Amniotic epithelial cell (primary cell): ENCODE measurements at places on chromosomes 16 and 17.

GRCh38 chr17:18101828-18102227, 6.7 kb upstream of the MYO15A start:
- no peak for DNase-seq

- no peak for DNase-seq
Measured at GRCh38 chr17:65050438-65050837, 6.1 kb downstream of the GNA13 start.

DNA sequence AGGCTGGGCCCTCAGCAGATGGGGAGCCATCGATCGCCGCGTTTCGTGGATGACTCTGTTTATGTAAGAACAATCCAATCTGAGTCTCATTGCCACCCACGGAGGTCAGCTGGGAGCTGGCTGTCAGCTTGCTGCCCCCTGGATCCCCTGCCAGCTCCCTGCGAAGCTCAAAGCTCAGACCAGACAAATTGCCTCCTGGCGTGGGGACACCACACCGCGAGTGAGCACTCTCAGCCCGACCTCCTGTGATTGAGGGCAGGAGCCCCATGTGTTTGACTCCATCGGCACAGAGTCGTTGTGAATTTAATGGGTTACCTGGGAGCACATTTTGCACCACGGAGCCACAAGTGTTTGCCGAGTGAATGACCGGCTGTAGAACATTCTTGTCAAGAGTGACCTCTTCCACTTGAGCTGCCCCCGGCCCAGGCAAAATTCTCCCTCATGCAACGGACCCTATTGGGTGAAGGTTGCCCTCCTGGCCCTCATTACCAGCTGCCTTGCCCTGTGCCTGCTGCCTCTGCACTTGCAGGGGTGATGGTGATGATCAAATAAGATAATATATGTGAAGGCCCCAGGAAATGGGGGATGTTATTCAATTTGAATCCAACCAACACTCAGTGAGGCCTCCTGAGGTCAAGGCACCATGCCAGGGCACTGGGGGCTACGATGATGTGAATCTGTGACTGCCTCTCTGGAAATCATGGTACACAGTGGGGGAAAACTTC, 7.6 kb upstream of the GFAP start:
- no peak for DNase-seq

GRCh38 chr17:43171586-43172487, 823 bp downstream of the NBR1 start:
- DNase-seq = peak; percentile 100

DNA sequence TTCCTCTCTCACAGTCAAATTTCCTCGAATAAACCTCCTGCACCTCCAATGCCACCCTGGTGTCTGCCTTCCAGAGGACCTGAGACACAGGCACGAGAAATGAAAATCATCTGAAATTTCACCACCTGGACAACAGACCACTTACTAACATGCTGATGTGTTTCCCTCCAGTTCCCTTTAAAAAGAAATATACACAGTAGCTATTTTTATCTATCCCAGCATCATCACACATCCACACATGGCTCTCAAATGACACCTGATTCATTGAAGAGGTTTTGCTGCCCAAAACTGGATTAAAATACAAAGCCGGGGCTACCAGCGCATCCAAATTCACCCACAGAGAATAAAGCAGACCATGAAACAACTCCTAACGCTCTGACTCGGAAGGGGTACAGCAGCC, 13.9 kb downstream of the ELAC2 start:
- no peak for DNase-seq

DNA sequence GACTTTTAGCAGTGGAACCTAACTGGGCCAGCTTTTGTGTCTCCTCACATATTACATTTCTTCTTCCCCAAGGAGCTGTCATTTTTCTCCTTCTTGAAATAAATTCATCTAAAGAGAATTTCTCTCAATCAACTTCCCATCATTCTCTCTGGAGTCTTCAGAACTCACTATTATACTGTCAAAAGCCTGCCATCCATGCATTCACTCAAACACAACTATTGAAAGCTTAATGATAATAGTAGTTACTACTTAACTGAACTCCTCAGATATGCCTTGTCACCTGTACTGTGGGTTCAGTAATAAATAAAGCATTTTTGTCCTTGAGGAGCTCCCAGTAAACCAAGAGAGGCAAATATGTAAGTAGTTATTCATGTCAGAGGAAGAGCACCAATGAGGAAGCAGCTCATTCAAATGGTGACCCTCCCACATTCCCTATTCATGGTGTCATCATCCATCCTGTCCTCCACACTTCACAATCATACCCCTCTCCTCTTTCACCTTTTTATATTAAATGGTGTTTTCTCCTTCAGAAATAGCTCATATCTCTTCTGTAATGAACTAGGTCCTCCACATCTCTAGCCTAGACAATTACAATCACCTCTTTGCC, 162.6 kb downstream of the CA10 start:
- DNase-seq = no peak

- DNase-seq = peak; percentile 48
Measured at GRCh38 chr17:29546085-29546484, 20.8 kb downstream of the ABHD15 start.

DNA sequence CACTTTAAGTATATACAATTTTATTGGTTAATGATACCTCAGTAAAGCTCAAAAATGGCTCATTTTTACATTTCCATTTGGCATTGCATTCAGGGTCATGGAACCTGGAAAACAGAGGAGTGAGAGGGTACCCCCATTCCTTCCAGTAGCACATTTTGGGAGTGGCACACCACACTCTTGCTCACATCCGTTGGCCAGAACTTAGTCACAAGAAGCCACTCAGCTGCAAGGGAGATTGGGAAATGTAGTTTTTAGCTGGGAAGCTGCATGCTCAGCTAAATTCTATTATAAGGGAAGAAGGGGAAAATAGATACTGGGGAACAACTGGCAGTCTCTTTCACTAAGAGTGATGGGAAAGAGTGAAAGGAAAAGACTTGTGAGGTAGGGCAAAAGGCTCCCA, 102.5 kb upstream of the TMEM97 start:
- no peak for DNase-seq

GRCh38 chr17:16622540-16623277, 30.9 kb downstream of the ZNF624 start:
- DNase-seq = no peak

DNA sequence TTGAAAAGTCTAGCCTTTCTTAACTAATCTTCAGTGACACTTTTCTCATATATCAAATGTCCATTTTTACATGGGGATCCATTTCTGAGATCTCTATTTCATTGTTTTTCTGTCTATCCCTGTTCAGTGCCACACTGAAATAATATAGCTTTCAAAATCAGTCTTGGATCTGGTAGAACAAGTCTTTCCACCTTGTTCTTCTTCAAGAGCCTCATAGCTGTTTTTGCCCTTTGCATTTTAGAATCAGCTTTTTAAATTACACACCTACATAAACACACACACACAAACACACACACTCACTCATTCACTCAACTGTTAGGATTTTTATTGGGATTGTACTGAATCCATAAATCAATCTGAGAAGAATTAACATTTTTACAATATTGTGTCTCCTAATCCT, 19.2 kb downstream of the GSDMB start:
- no peak for DNase-seq

GRCh38 chr17:43873091-43873490, 26.1 kb downstream of the CD300LG start:
- DNase-seq = no peak

DNA sequence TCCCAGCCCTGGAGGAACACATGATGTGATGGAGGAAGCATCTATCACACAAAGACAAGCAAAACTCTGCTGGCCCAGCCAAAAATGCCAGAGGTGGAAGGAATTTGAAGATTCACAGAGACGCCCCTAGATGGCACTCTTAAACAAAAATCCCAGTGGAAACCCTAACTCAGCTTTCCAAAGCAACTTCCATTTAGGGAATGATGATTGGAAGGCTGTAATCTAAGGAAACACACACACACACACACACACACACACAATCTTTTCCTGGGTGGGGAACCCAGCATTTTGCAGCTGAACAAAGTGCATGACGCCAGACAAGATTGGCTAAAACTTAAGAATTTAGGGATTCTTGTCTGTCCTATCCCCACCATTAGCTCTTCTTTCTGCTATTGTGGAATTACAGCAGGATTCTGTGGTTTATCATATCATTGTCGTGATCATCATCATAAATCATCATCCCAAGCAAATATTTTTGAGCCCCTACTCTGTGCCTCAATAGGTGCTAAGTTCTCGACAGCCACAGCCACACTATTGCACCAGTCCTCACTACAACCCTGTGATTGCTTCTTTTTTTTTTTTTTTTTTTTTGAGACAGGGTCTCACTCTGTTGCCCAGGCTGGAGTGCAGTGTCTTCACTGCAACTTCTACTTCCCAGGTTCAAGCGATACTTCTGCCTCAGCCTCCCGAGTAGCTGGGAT, 1.6 kb upstream of the LDAF1 start:
- DNase-seq = peak; percentile 82

DNA sequence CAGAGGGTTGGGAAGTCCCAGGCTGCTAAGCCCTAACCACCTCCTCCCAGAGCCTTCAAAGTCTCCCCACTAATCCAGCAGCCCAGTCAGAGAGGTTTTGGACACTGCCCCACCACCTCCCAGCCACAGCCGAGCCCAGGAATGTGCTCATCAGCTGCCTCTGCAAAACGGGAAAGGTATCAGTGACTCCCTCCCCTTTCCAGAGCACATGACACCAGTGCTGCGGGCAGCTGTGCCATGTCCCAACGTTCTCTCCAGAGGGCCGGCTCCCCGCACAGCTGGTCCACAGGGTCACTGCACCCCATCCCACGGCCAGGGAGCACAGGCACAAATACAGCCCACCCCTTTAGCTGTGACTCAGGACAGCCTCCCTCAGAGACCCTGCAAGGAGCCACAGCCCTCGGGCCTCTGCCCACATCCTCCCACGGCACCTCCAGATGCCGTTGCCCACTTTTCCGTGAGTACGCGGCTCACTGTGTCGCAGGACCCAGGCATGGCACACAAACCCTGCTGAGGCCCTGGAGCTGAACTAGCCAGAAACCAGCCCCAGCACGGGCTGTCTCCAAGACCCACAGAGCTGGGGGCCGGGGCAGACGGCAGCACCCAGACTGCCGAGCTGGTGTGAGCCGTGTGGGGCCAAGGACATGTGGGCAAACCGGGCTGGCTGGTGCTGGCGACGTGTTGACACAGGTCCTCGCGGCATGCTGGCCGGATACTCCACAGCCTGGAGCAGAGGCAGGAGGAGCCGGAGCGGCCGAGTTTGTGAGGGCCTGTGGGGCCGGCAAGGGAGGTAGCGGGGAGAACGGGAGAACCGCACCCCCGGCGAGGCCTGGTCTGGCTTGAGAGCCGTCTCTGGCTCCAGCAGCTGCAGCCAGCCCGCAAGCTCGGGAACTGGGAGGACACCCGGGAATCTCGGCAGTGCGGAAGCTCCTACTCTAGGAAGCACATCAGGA, 6.3 kb upstream of the PPP1R27 start:
- no peak for DNase-seq

DNA sequence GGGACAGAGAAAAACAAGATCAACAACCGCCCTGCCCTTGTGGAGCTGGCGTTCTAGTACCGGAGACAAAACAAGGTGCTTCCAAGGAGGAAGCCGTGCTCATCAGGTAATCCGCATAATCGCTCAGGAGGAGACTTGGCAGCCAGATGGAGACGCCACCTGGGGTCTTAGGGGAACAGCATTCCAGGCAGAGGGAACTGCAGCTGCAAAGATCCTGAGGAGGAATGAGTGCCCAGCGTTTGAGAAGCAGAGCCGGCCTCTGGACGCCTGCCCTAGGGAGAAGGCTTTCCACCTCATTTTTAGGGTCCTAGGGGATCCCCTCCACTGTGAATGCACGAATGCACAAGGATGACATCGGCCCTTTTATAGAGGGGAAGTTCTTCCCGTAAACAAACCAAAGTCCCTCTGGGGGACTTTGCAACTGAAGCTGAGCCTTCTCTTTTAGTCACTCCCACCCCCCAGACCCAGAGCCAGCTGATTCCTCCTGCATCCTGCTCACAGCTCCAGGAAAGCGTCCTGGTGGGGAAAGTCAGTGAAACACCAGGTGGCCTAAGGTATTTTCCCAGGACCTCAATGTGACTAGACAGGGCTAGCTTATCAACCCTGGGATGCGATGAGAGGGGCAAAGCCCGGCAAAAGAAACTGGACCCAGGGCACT, 13.2 kb upstream of the MPRIP start:
- no peak for DNase-seq

DNA sequence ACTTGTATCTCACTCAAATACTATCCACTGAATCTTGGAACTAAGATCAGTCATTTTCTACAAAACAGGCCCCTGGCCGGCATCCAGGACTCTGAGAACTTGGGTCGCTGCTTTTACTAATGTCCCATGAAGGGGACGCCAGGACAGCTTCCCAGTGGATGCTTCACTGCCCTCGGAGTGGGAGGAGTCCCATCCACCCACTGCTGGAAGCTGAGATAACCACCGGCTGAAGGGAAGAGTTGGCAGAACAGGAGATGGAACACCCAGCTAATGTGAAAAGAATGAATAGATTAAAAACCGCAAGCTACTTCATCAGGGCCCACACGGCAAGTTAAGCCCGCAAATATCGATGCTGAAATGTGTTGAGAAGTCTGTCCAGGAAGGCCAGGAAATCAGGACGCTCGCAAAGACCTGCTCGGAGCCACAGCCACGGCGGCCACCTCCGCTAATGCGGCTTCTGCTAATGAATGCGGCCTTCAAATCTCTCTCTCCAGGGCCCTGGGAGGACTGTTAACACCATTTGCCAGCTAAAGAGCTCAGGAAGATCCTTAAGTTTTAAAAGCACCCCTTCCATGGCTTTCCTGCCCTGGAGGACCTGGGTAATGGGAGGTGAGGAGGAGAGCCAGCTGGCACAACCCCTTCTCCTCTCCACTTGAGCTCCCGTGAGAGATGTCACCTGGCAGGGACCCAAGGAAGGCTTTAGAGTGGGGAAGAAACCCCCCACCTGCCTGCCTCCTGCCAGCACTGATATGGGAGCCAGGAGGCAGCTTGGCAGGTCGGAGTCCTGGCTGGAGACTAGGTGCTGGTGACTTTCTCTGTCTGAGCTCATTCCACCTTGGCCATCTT, 226.6 kb upstream of the RPL38 start:
- no peak for DNase-seq

DNA sequence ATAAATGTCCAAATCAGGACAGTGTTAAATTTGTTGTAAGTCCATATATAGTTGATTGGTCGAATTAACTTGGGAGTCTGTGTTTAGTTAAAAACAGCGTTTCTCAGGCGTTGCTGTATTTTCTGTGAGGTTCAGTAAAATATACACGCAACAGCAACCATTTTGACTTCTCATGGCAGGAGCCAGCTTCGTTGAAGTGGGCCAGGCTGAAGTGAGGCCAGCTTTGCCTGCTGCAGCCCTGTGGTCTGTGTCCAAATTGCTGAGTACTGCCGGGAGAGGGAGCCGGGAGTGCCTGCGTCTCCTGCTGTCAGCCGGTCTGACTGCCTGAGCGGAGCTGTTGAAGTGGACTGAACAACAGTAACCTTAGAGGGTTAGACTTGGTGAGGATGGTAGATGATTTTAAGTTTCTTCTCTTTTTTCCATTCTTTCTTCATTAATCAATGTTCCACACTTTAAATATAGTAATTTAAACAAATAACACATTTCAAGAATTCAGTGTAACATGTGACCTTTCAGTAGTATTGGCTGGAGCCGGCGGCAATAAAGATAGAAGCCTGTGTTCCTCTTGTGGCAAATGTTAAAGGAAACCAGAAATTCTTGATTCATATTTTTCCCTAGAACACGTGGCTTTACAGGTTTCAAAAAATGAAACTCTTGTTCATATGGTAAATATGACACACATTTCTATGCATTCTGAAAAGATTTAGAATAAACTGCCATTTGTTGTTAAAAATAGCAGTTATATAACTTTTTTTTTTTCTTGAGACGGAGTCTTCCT, 37.0 kb upstream of the ZNF750 start:
- DNase-seq = peak; percentile 74
